ENCODE measurements at places on chromosomes 6 and 20.
A peak's percentile ranks its signal among the peaks of the same experiment; 100 is the strongest.

DNA sequence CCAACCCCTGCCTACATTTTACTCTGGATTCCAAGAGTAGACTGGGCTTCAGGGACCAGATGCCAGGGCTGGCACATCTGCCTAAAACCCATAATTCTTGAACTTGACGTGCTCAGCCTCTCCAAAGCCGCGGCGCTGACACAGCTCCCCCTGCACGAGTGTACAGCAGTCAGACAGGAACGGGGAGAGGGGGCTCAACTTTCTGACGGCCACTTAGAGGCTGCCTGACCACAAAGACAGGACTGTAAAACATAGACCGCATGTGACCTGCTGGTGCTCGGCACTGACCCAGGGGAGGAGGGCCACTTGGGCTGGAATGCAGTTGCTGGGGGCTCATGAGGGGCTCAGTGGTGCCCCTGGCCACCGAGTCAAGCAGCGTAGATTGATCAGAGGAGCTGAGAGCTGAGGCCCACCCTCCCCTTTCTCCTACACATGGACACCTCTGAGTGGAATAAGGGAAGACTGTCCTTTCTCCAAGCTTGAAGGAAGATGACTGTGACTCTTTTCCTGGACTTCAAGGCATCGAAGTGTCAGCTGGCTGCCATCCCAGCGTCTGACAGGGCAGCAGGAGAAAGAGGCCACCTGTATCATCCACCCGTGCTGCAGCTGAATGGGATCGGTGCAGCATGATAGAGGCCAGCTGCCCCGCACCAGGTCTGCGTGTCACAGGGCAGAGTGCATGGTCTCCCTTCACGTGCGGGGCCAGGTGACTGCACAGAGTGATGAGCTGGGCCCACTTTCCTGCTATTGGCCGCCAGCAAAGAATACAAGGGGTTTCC lies 171.3 kb upstream of the AGPAT4 start:
- peak; percentile 23 for DNase-seq

- DNase-seq: no peak
These were observed 39.8 kb downstream of the SNX5 start for GRCh38 chr20:17928633-17929311.

- no peak for DNase-seq
These were observed 79.7 kb downstream of the RNF217 start for GRCh38 chr6:125041740-125042459.

DNA sequence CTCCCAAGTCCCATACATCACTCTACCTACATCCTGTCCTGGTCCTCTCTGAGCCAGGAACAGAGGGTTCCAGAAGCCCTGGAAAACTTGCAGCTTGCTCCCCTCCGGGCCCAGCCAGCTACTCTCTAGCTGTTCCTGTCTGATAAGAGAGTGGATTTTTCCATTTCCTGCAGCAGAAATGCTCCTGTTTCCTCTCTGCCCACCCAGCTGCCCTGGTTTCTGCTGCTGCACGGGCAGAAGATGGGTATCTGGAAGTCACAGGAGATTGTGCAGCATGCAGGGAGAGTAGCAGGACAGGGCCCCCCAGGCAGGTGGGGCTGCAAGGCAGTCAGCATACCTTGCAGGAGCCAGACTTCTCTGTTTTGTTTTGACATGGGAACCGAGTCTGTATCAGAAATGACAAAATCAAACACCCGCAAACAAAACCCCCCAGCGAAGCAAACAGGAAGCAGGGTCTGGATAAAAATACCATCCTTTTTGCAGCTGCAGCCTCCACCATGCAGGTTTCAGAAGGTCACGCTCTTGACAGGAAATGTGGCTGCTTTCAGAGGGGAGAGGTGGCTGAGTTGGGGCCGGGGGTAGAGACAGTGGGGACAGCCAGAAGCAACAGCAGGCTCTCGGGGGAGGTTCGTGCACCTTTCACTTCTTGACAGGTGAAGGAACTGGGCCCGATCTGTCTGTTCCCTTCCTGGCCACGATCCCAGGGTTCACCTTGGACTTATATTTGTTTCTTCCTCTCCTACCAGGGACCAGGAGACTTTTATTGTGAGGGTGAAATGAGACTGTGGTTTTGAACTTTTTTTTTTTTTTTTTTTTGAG lies 50.8 kb upstream of the FAM83D start:
- DNase-seq: no peak

- no peak for DNase-seq
These were observed 570.2 kb downstream of the PRKN start for GRCh38 chr6:162157167-162157870.

GRCh38 chr20:62596921-62597320 lies 45.4 kb upstream of the SLCO4A1 start:
- no peak for DNase-seq

DNA sequence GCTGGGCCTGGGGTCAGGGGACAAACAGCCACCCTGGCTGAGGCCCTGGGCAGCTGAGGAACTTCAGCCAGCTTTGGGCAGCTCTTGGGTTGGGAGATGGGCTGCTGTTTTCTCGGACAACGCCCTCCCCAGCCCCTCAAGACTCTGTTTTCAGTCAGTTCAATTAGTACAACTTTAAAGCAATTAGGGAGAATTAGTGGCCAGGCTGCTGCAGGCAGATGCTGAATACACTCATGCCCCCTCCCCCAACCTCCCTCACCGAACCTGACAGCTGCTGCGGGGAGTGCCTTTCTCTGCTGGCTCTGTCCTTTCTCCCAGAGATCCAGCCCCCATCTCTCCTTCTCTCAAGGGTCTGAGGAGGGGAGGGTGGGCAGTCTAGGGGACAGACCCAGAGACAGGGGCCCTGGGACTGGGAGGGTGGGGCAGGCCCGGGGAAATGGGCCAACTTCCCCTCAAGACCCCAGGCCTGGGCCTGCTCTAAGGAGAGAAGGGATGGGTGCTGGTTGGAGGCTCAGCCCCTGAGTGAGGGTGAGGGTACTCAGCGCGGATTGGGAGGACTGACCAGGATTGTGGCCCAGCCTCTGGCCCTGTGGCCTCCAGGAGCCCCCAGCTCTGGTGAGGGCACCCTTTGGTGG lies 17.8 kb upstream of the MYT1 start:
- no peak for DNase-seq

All from nephron progenitor cell (in vitro differentiated cells).